Stimulated activated CD4-positive, alpha-beta T cell treated with anti-CD3 and anti-CD28 coated beads, Interleukin-1b, Interleukin-23, amount 100 ng/mL, for 1 hour (primary cell): ENCODE measurements at places on chromosomes 6 and 20.

DNA sequence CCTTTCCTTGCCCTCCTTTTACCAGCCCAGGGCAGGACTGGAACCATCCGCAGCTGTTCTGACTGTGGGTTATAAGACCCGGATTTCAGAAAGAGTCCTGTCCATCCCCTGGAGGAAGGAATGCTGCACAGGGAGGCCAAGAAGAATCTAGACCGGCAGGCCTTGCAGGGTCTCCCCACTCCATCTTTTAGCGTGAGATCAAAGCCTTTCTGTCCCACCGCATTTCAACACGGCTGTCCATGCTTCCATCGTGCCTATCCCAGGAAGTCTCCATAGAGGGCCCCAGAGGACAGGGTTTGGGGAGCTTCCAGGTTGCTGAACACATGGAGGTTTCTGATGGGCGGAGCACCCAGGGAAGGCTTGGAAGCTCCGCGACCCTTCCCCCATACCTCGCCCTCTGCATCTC, 79.3 kb upstream of the AGPAT4 start:
- DNase-seq = no peak

DNA sequence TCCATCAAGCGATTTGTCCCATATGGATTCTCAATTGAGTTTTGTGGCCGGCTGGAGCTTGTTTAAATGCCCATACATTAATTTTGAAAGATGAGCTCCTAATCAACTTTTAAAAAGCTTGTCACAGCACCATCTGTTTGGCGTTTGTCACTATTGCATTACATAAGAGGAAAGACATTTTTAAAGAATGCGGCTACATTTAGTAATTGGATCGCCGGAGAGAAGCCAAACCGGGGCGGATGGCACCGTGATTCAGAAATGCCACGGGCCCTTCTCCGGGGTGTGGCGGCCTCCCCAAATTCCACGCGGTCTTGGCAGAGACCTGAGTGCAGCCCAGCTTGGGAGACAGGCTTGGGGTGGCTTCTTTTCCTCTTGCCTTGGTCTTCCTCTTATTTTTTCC, 67.7 kb upstream of the ZNFX1 start:
- DNase-seq = no peak

- no peak for DNase-seq
Observed at GRCh38 chr6:156416391-156416790, 360.8 kb upstream of the ARID1B start.

DNA sequence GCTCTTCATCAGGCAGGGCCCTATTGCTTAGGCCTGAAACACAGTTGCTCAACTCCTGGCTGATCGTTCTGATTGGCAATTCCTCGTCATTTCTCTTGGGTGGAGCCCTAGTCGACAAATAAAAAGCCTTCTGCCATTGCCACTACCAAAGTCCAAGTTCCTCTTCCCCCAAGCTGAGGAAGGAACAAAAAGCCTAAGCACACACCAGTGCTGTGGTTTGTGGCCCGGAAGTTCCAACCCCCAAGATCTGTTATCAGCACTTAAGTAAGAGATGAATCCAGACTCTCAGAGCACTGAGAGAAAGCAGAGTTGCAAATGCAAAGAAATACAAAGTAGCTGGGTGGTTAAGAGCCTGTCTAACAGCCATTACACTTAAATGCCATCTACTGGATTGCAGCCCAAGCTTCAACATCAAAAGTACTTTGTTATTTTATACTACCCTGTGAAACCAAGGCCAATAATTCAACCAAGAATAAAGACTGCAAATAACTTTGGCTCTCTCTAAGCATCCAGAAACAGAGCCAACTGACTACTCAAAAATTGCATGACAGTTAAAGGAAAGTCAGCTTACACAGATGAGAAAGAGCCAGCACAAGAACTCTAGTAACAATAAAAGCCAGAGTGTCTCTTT, 1024.0 kb downstream of the GRIK2 start:
- DNase-seq = no peak

- no peak for DNase-seq
Observed at GRCh38 chr6:73898599-73898998, 202.6 kb downstream of the CD109 start.

DNA sequence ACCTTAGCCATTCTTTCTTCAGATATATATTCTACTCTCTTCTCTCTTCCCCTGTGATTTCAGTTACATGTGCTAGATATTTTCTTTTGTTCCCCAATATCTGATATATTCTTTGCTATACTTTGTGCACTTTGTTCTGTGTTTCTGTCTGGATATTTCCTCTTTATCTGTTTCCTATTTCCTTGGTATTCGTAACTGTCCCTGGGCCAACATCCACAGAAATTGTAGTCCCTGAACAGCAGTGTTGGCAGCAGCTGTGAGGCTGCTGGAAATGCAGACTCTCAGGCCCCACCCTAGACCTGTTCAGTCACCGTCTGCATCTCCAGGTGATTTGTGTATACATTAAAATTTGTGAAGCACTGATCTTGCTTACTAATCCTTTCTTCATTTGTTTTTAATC, 522.9 kb upstream of the SOX4 start:
- no peak for DNase-seq

DNA sequence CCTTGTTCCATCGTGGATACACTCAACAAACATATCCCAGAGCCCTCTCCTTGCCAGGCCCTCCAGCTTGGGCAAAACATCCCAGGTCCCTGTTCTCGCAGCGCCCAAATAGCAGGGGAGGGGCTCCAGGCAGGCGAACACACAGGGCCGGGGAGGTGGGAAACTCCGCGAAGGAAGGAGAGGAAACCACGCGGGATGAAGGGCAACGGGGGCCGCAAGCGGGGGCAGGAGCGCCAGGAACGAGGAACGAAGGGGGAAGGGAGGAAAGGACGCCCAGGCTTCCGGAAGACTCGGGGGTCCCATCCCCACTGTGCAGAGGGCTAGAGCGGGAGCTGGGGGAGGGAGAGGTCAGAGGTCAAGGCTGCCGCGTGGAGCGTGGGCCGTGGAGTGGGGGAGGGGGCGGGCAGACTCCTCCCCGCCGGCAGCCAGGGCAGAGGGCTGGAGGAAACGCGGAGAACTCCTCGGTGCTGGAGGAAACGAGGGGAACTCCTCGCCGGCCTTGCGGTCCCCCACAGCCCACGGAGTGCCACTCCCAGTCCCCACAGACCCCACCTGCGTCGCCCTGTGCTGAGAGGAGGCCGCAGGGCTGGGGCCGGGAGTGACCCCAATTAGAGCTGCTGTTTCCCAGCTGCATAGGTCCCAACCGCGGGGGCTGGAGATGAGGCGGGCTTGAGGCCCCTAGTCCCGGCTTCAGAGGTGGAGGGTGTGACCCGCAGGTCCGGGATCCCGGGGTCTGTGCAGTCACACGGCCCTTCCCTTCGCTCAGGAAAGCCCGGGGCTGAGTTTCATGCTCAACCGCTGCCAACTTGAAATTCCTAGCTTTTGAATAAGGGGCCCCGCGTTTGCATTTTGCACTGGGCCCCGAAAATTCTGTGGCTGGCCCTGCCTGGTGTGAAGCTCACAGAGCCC, 1.2 kb upstream of the RBM38 start:
- DNase-seq = peak; percentile 49

- DNase-seq = no peak
Observed at GRCh38 chr20:12023194-12023795, 105.6 kb downstream of the BTBD3 start.

DNA sequence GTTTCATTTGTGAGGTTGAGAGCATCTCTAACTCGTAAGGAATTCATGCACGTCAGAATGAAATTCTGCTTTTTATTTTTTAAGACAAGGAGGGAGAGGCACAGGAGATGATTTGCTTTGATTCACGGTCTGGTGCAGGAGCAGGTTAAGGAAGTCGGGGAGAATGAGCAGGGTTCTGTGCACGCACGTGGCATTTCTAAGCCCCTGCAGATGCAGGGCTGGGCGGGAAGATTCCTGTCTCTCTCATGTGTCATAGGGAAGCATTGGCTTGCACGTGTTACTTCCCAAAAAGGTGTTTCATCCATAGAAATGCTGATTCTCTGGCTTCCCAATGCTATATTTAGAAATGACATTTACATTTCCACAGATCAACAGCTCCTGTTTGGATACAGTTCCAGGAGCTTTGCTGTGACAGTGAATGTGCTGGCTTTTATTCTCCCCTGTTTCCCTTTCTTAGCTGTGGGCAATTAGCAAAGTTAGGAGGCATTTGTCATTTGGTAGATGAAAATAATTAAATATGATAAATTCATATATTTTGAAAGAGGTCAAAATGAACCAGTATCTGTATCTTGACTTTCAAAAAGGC, 119.7 kb upstream of the ZFP64 start:
- no peak for DNase-seq

DNA sequence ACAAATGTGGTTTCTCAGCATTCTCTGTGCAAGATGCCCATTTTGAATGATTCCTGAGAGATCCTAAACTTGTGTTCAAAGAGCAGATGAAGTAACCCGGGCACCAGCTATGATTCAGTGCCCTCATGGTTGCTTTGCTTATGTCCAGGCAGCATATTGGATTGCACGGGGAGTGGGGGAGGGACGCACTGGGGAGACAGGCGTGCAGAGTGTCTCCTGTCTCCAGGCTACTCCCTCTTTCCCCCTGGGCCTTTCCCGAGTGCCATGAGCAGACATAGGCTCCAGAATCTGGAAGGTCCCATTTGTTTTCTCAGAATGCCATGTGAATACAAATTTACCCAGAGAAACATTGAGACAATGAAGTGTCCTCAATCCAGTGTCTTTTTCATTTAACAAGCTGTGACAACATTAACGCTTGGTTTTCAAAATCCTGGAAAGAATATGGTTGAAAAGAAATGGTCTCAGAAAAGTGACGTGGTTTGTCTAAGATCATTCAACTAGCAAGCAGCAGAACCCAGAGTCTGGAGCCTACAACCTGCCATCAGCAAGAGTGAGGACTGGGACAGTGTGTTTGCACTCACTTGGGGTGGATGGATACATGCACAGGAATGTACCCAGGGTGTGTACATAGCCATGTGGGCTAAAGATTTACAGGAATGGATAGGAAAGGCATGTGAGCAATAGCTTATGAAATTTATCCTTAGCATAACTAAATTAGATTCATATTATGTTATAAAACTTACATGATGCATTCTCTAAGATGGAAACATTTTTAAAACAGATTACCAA, 4.2 kb downstream of the SYNDIG1 start:
- DNase-seq = no peak

GRCh38 chr6:140379919-140380318, 1005.5 kb upstream of the CITED2 start:
- no peak for DNase-seq

DNA sequence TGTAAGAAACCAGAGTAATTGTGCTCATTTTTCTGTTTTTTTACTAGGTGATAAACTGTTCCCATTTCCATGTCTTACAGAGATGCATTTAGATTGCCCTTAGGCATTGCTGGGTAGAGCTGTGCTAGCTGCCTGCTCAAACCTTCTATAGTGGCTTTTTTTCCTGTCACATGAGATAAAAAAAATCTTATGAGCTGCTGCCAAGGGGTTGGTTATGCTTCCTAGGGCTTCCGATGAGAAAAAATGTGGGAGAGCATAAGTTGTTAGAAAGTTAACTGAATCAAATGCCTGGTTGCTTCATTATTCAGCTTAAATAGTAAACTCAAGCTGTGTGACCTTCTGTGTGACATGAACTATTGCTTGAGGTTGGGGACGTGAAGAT, 50.0 kb upstream of the NOX3 start:
- DNase-seq = no peak

- no peak for DNase-seq
Observed at GRCh38 chr6:114061116-114061515, 90.2 kb upstream of the HDAC2 start.

GRCh38 chr6:129871221-129871620, 10.1 kb upstream of the TMEM244 start:
- DNase-seq = no peak

DNA sequence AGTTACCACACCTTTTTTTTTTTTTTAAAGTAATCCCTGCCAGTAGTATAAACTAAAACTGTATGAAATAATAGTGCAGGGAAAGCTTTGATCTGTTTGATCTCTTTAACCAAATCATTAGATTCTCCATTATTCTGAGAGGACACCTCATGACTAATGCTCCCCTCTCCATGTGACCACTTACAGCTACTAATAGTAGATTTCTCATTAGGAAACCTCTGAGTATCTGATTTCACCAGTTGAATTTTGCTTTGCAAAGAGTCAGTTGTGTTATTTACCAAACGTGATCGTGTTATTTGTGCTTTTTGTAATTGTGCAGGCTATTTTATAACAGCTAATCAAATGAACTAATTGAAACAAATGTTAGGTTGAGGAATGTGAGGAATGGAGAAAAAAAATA, 12.5 kb downstream of the CASP8AP2 start:
- no peak for DNase-seq

GRCh38 chr6:70124882-70125545, 177.9 kb downstream of the COL9A1 start:
- DNase-seq = no peak

GRCh38 chr6:163370464-163371117, 43.9 kb upstream of the QKI start:
- DNase-seq = no peak

- no peak for DNase-seq
Observed at GRCh38 chr6:155162682-155163081, 101.1 kb upstream of the CLDN20 start.

GRCh38 chr20:1278993-1279392, 12.9 kb downstream of the SNPH start:
- DNase-seq = no peak

DNA sequence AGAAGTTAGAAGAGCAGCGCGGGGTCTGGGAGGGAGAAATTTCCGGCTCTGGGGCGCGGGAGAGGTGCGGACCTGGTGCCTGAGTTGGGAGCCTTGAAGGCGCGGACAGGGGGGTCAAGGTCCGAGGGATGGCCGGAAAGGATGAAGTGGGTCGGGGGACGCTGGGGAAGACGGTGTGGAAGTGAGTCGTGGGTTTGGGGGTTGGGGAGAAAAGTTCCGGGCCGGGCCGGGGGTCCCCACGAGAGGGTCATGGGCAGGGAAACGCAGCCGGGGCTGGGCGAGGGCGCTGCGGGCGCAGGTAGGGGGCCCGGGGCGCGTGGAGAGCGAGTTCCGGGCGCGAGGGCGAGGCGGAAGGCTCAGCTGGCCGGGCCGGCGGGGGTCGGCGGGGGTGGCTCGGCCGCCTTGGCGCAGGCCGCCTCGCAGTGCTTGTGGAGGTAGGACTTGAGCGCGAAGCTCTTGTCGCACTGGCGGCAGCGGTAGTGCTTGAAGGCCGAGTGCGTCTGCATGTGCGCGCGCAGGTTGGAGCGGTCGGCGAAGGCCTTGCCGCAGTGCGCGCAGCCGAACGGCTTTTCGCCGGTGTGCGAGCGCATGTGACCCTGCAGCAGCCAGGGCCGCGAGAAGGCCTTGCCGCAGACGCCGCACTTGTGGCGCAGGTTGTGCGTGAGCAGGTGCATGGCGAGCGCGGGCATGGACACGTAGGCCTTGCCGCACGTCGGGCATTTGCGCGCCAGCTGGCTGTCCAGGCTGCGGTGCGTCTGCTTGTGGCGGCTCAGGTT, 10.5 kb upstream of the SRXN1 start:
- DNase-seq = no peak

DNA sequence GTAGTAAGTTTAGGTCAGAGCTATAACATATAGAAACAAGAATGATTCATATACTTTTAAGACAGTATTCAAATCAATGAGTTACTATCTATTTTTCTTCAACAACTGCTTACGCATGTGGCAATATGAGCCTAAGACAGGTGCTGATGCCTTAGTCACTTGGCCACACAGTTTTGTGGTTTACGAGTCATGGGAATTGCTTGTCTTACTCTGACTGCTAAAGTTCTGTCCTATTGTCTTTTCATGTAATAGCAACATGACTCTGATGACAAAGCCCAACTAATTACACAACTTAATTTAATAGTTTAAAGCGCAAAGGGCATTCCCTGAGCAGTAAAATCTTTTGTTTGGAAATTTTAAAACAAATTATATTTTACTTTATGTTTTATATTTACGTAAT, 159.3 kb upstream of the CENPW start:
- no peak for DNase-seq
